Dermis lymphatic vessel endothelial cell (primary cell): ENCODE measurements at places on chromosomes 5 and 9. TPM values are rescaled to one million over a fixed set of nuclear protein-coding genes. Genes with fewer than 3 reads are reported as not detected.

The TMEM174 gene
- not detected in 2 replicates for total RNA-seq

The MARCOL gene
- not detected in 2 replicates for total RNA-seq

The HRCT1 gene
- 0.43 and 0.98 TPM in 2 replicates for total RNA-seq

The C5orf63 gene
- 1.8 TPM in 2 replicates for total RNA-seq

The SPATA6L gene
- total RNA-seq: 6.0 and 8.7 TPM in 2 replicates

The PCDHGC5 gene
- total RNA-seq: 0.33 and 0.52 TPM in 2 replicates
